ENCODE measurements at places on chromosomes 1 and 21.

- DNase-seq: no peak
Observed at GRCh38 chr21:27804515-27804914, 837.6 kb upstream of the ADAMTS5 start.

GRCh38 chr1:232422898-232423297 lies 207.0 kb downstream of the SIPA1L2 start:
- DNase-seq: no peak

- DNase-seq: no peak
Observed at GRCh38 chr1:217553949-217554509, 76.9 kb downstream of the GPATCH2 start.

DNA sequence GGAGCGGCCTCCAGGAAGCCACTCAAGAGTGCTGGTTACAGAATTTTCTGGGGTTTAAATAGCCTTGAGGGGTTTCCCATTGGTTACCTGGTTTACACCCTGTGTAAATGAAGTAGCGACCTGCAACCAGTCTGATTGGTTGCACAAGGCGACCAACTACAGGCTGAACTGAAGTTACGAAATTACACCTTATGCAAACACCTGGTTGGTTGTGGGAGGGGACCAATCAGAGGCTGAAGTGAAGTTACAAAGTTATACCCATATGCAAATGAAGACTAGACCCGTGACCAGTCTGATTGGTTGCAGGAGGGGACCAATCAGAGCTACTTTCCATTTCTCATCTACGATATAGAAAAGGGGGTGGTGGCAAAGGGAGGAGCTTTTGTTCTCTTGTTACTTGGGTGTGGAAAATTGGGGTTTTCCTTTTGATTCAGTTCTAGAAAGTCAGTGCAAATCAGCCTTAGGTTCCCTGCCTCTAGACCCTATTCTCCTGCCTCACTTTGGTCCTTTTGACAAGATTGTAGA lies 22.2 kb upstream of the C1orf174 start:
- DNase-seq: no peak

Measured in activated T-cell treated with anti-CD3 and anti-CD28 coated beads for 48 hours (primary cell).